ENCODE measurements at places on chromosomes 3 and 15.
A peak's percentile ranks its signal among the peaks of the same experiment; 100 is the strongest.

DNA sequence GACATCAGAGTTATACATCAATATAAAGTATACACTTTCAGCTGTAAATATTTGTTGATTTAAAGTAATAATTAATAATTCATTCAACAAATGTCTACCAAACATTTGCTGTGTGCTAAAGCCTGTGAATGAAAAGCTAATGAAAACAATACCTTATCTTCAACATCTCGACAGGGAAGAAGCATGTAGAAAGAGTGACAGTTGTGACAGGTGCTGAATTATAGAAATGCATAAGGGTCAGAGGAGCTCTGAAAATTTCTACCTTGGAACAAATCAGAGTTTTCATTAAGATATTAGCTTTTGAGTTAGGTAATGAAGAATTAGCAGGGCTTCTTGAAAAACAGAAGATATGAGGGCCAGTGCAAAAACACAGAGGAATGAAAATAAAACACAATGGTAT lies 739.2 kb downstream of the VGLL3 start:
- DNase-seq = no peak

GRCh38 chr3:113834983-113835382 lies 3.6 kb upstream of the GRAMD1C start:
- DNase-seq = no peak

GRCh38 chr3:126441256-126441880 lies 34.3 kb downstream of the ZXDC start:
- no peak for DNase-seq

- no peak for DNase-seq
Measured at GRCh38 chr3:54964081-54964480, 36.2 kb upstream of the LRTM1 start.

DNA sequence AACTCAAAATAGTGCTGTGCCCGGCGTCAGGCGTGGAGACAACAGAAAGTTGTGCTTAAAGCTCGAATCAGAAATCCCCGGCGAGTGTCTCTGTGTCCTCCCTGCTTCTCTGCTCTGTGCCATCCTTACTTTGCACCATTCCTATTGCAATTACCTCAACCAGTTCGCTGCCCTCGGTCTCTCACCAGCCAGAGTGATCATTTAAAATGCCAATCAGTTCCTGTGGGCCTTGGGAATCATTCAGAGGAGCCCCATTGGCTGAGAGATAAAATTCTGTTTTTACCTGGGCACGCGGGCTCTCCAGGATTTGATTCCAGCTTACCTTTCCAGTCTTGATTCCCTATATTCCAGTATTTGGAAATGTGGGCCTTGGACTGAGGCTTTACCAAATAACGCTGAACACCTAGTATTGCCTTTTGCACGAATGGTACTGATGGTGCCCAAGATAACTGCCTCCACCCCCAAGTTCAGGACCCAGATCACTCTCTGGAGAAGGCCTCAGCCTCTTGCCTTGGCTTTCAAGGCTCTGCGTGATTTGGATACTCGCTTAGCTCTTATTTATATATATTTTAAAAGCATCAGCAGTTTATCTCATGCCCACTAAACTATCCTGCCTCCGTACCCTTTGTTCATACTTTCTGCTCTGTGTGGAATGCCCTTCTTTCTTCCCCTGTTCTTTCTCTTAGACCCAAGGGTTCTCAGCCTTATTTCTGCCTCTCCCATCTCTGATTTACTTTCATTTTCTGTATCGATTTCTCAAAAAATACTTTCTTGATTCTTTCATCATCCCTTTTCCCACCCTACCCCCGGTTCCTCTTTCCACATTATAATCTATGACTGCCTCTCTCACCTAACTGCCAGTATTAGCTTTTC lies 863 bp downstream of the PSMA4 start:
- DNase-seq = no peak

GRCh38 chr15:65399997-65400396 lies 22.2 kb upstream of the IGDCC3 start:
- no peak for DNase-seq

DNA sequence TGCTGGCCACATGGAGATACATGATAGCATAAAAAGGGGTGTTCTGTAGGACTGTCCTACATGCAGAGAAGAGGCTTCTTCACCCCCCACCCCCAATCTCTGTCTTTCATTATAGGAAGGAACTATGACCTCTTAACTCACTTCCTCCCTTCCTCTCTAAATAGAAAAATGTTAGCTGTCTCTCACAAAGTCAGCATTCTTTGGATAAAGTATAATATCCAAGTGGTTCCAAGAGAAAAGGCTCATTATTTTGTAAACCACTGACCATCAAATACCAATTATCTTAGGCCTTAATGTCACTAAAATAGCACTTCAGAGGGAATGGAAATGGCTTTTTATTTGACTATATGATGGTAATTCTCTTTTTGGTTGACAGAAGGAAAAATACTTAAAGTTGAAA lies 95.3 kb upstream of the SLC2A2 start:
- DNase-seq = no peak

DNA sequence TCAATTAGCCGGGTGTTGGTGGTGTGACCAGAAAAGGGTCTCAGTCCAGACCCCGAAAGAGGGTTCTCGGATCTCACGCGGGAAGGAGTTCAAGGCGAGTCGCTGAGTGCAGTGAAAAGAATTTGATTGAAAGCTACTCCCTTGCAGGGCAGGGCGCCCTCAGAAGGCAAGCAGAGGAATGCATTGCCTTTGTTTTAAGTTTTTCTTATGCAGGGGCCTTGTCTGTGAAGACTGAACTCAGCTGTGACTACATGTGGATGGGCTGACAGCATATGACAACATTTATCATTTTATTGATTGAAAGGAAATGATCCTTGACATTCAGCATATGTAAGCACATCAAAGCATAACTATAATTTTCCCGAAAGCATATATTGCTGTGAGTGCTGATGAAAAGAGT lies 11.8 kb downstream of the CPN2 start:
- DNase-seq = no peak

DNA sequence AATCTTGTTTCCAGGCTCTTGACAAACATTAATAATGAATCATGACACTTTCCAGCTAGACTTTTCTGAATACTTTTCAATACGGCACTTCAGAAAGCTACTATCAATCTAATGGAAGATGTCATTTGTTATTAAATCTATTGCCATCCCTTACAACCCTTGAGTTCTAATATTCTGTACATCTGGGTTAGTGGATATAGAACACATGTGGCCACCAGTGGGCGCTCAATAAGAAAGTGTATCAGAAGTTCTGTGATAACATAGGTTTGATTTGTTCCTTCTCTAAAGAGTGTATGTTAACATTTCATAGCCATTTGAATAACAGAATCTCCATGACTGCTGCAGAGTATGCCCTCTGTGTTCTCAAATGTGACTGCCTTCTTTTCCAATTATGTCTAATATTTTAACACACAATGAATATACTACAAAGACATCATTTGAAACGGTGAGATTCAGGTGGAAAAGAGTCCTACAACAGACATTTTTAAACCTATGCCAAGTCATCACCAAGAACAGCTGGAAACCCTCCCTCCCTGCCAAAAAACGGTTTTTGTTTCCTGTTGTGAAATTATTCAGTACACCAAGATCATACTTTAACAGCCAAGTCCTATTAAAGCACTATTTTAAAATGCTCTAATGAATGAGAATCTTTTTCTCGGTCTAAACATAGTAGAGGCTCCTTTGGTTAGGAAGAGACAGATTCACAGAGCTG lies 22.2 kb downstream of the ALDH1A2 start:
- DNase-seq = no peak

- peak; percentile 49 for DNase-seq
Measured at GRCh38 chr3:190566043-190566933, 52.4 kb downstream of the IL1RAP start.

Measured in stimulated activated CD4-positive, alpha-beta T cell treated with anti-CD3 and anti-CD28 coated beads, Interleukin-4, amount 100 ng/mL, for 4 hours (primary cell).